ENCODE measurements at places on chromosomes 11 and 22.

DNA sequence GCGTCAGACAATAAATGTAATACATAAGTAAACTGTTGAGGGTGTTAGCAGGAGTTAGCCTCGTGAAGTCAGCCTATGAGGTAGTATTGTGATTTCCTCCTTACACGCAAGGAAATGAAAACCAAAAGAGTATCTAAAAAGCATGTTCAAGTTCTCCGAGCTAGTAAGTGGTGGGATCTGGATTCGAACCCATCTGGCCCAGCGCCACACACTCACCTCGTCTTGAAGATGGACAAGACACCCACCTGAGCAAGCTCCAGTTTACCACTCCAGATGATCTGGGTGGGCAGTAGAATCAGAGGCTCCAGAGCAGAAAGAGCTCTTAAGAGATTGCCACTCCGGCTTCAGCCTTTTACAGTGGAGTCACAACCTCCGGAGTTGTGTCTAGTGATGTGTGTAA, 140.3 kb downstream of the PKNOX2 start:
- no peak for DNase-seq

DNA sequence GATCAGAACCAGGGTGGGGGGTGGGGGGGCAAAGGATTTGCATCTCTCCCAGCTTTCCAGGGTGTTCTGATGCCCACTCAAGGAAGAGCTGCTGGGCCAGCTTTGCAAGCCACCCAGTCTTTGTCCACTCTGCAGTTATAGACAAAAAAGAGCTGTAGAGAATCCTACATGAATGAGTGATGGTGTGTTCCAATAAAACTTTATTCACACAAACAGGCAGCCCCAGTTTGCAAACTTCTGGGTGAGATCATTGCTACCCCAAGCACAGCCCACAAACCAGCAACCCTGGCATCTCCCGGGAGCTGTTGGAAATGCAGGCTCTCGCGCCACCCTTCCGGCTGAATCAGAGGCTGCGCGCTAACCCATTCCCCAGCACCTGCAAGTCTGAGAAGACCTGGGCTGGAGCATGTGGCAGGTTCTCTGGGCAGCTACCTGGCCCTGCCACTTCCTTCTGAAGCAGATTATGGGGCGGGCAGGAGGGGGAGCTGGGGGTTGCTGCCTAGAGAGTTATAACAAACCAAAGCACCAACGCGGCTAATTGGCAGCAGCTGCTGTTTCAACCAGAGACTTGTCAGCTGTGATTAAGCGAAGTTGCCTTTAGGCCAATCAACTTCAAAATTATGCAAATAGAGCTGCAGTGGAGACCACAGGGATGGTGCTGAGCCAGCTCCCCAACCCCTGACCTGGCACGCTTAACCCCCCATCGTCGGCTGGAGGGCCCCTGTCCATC, 3.8 kb upstream of the SHISAL1 start:
- no peak for DNase-seq

GRCh38 chr11:111213256-111213655, 32.3 kb upstream of the POU2AF2 start:
- DNase-seq = no peak

DNA sequence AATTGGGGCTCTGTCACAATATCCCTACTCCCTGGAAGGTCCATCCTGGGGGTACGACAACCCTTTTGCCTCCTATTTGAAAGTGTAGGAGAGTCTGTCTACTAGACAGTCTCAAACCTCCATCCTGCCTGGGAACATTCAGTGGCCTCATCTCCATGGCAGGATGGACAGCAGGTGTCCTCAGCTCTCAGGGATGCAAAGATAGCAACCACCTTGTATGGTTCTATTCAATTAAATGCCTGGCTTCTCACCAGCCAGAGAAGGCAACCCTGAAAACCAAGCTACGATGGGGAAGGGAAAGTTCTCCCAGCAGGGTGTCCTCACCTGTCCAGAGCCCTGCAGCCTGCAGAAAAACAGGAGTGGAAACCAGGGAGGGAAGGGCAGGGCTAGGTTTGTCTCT, 164.9 kb downstream of the MIAT start:
- DNase-seq = no peak

DNA sequence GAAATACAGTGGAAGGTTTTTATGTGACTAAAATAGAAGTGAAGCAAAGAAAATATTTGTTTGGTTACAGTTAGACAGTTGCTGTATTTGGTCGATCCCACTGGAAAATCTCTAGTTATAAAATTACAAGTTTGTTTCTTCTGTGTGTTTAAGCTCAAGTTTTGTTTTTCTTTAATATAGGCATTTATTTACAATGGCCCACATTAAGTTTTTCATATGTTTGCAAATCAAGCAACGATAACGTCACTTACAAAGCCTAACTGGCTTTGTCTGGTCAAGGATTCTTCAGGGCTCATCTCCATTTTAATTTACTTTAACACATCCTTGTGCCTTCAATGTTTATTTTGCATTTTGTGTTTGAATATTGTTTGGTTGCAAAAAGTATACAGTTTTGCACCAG, 270.6 kb downstream of the LUZP2 start:
- DNase-seq = no peak

DNA sequence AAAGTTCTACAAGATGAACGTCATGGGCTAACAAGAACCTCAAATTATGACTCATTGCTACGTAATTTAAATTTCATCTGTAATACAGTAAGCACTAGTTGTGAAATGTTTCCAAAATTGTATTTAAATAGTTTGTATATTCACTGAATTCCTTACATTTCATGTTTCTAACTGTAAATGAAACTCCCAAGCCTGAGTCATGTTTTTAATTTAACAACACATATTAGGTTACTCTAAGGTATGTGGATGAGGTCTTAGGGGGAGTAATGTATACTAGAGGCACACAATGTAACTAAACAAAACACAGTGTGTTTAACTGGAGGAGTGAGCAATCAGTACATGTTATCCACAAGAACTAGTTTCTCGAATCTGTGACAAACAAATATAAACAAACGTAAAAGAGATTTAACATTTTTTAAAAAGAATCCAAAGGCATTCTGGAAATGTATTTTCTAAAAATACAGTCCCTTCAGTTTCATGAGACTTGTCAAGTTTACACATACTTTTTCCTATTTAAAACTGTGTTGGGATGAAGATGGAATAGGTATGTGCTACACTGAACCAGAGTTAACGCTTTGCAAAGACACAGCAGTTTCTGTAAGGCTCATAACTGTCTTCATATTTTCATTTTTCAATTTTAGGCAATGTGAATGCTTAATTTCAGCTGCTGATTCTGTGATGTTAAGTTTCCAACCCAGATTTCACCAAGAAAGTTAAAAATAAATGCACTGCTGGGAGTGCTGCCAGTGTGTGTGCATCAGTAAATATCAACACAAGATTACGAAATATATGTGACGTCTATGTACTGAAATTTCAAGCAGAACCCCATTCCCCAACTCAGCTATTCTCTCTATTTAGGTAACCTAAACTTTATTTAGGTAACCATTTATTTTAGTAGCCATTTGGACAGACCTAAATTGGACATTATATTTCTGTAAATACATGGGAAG, 52.6 kb downstream of the PITPNB start:
- DNase-seq = no peak
